ENCODE measurements at places on chromosomes 11 and 22.

DNA sequence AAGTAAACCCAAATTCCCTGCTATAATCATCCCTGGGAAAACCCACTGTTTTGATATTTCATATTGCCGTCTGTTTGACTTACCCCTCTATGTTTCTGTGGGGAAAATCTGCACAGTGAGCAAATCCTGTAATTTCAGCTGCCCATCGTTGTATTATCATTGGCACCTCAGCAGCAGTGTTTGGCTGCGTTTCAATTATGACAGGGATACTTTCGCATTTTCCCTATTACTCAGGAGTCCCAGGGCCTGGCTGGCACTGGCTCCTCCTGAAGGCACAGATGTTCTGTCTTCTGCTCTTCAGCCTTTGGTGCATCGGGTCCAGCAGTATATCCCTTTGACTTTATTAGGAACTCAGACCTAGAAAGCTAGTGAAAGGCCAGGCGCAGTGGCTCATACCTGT, 12.2 kb upstream of the MMP12 start:
- DNase-seq: no peak

GRCh38 chr11:86040919-86041850, 27.7 kb downstream of the PICALM start:
- DNase-seq: no peak

DNA sequence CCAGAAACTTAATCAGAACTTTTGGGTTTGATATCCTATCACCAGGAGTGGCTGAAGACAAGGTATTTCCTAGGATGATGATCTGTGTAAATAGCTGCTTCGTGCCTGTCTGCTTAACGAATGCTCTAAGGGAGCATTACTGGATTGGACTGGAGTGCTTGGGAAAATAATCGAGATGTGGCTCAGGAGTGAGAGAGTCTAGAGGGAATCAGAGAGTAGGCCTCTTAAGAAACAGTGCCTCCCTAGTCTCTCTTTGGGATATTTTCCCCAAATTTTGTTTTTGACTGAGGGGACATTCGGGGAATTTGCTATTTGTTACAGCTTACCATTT, 2.5 kb downstream of the MAML2 start:
- DNase-seq: no peak

- no peak for DNase-seq
Observed at GRCh38 chr22:40610329-40610850, 26.1 kb downstream of the MRTFA start.

DNA sequence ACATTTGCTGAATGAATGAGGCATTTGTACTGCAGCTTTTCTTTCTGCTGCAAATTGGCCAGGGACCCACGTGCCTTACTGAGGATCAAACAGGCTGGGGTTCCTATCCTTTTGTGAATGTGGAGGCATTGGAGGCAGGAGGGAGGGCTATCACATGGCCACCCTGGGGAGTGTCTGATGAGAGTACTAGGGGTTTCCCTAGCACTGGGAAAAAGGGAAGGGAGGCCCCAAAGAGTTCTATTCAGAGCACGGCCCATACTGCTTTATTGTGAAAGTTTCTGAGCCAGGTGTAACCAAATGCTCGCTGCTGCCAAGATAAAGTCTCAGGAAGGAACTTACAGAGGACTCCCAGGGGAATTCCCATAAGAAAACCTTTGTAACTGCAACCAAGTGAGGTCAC, 78.4 kb upstream of the ANO1 start:
- DNase-seq: no peak

DNA sequence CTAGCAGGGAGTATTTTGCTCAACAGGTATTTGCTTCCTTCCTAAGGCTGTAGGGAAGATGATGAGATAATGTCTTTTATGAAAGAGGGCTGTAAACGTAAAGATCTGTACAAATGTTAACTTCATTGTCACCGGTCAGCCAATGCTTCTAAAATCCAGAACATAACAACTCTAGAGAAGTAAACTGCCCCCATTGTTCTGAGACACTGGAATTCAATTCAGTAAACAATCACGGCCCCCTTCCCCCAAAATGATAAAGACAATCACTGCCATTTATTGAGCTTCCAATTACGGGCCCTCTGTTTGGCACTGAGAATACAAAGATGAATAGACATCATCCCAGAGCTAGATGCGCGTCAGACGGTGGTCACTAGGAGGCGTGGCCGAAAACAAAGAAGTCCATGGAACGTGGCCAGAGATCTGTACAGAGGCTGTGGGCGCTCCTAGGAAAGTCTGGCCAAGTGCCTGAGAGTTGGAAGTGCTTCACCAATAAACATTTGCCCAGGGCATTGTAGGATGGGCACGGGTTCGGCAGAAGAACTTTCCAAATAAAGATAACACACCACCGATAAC, 576 bp downstream of the TMEM258 start:
- no peak for DNase-seq

DNA sequence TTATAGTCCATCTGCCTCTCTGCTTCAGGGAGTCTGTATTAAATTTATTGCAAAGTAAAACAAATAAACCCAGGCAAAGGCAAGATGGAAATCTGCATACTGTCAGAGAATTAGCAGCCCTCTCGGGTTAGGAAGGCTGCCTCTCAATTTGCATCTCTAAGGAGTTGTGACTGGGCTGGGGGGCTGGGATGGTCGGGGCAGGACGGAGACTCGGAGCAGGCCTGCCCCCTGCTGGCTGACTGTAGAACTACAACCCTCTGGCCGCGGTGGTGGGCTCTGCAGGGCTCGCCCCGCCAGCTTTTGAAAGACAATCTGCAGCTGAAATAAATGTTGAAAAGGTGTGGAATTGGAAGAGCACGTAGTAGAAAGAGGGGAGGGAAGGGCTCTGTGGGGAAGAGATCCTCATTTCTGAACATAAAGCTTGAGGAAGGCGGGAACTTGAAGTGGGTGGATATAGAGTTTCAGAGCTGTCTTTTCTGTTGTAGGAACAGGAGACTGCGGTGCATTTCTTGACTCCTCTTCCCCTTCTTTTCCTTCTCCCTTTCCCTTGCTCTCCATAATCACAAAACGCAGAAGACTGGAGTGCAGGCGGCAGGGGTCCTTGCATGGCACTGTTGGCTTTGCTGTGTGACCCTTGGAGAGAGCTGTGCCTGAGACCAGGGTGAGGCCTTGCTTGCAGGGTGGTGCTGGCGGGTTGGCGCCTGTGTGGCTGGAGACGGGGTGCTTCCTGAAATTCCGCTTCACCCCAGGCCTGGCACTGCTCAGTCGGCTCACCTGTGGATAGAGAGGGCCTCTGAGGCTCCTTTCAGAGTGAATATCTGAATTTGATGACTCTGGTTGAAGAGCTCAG, 22.6 kb upstream of the PKNOX2 start:
- DNase-seq: peak; percentile 34

DNA sequence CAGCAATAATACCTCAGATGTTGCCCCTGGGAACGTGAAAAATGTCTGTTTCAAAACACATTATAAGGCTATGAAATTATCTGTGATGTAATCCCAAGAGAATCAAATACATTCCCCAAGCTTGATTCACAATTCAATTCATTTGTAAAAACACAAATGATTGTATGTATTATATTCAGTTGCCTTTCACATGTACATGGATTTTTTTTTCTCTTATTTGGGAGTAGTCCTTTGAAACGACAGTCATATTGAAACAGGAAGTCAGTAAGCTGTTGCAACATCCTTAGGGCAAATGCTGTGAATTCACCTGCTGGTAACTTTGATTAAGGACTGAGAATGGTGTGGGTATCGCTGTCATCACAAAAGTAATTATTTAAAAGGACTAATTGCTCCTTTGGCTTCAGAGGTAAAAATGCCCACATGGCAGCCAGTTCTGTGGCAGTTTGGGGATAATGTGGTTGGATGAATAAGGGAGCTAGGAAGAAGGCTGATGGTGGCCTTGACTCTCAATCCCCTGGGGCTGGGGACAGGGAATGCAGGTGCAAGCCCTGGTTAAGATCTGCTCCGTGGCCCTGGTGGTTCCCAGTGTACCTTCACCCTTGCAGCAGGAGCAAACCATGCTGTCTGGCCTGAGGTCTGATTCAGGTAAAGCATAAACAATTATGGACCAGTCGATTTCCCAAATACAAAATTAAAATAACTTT, 13.2 kb downstream of the EHF start:
- DNase-seq: no peak

- no peak for DNase-seq
Observed at GRCh38 chr22:31085928-31086327, 4.8 kb downstream of the SMTN start.

GRCh38 chr11:15119826-15120225, 5.1 kb downstream of the INSC start:
- no peak for DNase-seq

GRCh38 chr11:46845440-46845739, 690 bp downstream of the CKAP5 start:
- no peak for DNase-seq

DNA sequence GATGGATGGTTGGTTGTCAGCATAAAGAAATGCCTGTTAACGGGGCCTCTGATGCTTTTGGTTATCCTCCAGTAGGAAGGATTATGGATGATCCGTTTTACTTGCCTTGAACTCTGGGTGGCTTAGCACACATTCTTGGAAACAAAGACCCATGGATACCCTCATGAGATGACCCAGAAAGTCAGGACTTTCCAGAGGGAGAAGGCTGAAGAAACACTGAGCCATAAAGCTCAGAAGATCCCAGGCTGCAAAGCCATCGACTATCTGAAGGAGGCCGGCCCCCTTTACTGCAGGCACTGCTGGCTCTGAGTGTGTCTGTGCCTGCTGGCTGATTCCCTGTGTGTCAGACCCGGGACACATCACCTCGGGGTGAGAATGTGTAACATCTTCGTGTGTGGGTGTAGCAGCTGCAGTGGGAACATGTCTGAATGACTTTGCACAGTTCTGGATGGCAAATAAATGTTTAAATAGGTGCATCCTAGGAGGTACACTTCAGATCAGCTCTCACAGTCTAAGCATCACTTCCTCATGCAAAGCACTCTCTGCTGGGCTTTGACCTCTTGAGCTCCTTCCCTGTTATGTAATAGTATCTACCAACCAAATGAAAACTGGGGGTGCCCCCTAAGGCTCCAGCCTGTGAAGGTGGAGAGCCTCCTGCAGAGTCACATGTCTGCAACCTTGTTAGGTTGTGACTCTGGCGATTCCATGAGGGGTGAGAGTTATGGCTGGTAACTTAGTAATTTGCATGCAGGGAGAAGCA, 1084.9 kb downstream of the TBC1D22A start:
- DNase-seq: no peak

- DNase-seq: no peak
Observed at GRCh38 chr11:92955860-92956259, 13.6 kb upstream of the MTNR1B start.

DNA sequence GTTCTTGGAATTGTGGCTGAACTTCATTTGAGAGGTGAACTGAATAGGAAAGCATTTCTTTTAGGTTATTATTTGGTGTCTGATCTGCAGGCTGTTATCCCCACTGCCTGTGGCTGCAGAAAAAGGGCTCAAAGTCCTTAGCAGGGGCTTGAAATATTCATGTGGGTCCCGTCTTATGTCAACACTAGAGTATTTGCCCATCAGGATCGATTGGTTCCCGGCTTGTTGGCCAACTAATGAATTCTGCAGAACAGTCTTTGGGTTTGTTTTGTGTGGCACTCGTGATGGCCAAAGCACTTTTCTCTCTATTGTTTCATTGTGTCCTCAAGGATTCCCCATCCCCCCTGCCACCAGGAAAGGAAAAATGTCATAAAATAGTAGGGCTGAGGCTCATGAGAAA, 211.9 kb downstream of the MYO18B start:
- DNase-seq: no peak

DNA sequence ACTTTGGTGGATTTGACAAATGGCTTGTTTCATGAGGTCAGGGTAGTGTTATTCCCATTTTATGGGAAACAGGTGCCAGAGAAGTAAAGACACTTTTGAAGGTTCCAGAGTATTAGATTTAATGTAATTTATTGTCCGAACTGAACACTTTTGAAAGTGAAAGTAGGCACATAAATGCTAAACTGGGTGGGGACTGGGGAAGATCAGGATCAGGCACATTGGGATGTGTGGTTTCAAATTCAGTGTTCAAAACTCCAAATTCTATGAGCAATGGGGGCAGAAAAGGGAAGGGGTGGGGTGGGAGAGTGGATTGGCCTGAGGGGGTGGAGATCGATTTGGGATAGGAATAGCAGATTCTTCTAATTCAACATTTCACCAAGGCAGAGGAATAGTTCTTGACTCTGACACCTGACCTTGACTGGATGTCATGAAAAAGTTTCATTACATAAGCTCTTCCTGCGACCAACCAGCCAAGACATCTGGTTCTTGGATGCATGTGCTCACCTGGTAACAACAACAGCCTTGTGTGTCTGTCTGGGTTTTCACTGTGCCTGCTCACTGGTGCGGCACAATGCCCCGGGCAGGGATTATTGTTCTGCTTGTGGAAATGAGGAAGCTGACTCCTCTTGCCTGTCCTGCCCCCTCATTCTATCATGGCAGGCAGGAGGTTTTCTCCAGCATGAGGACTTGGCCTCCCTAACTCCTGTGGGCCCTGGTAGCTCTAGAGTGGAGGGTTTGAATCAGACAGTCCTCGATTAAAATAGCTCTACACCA, 10.8 kb downstream of the PPFIBP2 start:
- DNase-seq: peak; percentile 31

DNA sequence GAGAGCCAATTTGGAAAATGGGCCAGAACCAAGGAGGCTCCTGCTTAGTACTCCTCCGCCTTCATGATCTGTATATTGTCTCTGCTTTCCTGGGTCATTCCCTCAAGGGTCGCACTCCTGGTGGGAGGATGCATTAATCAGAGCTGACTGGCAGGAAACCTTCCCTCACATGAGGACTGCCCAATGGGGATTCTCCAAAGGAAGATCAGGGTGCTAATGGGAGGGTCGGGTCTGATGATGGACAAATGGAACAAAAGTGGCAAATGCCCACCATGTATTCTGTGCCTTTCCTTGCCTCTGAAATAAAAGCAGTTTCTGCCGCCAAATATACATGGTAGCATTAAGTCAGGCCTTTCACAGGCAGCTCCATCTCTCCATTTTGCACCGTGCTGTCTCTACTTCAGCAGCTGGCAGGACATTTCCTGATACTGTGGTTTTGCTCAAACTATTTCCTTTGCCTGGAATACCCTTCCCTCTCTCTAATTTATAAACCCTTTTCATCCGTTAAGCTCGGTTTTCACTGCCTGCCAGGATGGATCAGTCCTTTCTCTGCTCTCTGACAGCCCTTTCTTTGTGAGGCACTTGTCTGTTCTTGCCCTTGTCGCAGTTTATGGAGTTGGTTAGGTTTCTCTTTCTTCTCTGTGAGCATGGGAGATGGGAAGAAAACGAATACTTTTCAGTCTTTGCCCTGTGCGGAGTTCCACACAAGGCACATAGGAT, 13.5 kb downstream of the SREBF2 start:
- no peak for DNase-seq

DNA sequence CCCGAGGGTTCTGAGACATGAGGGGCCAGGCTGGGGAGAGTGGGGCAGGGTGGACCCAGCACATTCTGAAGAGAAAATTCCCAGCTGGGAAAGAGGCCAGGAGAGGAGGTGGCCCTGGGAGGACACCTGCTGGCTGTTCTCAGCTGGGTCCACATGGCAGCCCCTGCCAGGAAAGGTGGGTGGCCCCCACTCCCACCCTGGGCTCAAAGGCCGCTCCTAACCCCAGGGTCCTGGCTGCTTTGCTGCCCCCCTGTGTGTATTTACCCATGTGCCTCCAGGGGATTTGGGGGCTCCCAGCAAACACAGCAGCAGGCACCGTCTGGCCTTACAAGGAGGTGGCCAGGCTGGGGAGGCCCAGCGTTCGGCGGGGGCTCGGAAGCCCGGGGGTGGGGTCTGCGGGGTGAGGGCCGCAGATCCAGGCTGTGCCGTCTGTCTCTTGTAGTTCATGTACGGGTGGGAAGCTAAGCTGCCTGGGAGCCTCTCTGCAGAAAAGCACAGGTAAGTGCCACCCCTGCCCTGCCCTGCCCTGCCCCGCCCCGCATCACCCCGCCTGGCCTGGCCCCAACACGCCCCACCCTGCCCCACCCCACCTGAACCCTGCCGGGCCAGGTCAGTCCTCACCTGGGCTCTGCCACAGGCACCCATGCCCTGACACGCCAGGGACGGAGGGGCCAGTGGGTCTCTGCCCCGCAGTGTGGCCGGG, 10.6 kb downstream of the MUC5B start:
- no peak for DNase-seq

Data from upper lobe of left lung (tissue), 6 donors.